Hematopoietic multipotent progenitor cell treated with erythropoietin and hydrocortisone succinate and interleukin-3 and kit ligand, for 17 days (in vitro differentiated cells): ENCODE measurements at places on chromosomes 2 and 18.

- DNase-seq, result no peak
Measured at GRCh38 chr18:47992266-47992665, 61.8 kb upstream of the SMAD2 start.

DNA sequence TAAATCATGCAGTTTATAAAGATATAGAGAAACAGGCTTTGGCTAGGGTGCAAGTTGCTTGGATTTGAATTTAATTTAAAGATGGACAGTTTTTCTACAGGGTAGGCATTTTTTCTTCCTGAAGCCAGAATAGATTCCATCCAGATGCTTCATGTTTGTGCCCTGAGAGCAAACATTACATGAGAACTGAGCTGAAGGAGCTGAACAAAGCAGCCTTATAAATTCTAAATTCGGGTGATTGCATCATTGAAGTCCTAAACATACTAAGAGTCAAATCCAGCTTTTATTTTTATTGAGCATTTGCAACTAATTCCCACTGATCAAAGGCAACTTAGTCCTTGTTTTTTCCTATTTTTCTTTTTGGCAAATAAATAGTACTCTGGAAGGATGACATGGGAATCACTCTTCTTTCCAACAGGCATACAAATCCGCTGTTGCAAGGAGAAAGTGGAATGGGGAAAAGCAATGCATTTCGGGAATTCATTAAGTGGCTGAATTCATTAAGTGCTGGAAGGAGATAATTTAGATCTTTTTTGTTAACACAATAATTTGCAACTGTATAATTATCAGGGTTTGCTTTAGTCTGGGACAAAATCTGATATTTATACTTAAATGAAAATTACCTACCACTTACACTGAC is 828.0 kb downstream of the SLC4A3 start:
- DNase-seq, result no peak

GRCh38 chr18:32769586-32770053 is 3.2 kb downstream of the KLHL14 start:
- DNase-seq, result no peak

DNA sequence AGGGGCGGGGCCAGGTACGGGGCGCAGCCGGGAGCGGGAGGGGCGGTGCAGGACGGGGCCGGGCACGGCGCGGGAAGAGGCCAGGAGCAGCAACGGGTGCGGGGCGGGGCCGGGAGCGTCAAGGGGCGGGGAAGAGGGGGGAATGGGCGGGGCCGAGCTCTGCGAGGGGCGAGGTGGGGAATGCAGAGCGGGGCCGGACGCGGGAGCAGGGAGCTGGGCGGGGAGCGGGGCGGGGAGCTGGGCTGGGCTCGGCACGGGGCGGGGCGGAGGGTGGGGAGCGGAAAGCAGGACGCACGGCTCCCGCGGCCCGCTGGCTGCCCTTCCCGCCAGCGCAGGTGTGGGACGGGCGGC is at the start of gene IMPA2:
IMPA2 (plus strand) TSS at position 316 of the 351 bp plus-strand sequence. CDS start 163 bp downstream, outside the sequence.
- no peak for DNase-seq

DNA sequence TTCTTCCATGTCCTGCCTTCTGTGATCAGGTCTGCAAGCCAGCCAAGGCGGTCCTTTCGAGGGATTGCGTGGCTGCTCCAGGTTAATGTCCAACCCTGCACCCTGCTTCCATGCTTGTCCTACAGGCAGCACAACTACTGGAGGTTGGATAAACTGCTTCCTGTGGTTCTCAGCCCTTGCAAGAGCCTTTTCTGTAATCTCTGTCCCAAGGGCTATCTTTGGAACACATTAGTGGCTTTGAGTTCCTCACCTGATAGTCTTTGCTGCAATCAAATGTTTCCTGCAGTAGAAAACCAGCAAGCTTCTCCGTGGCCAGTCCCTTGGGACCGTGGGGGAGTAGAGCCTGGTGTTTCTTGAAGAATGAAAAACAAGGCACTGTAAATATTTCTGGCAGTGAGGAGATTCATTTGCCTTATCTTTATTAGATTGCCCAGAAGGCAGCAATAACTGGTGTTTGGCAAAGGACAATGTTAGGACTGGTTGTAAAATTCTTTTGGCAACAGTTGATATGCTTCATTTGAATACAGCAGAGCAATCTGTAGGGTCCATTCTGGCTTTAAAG is 214.4 kb downstream of the FHOD3 start:
- DNase-seq, result no peak
